Stimulated activated CD4-positive, alpha-beta T cell treated with anti-CD3 and anti-CD28 coated beads, Interleukin-1b, Interleukin-23, amount 100 ng/mL, for 1 hour (primary cell): ENCODE measurements at places on chromosomes 13 and 19.
A peak's percentile ranks its signal among the peaks of the same experiment; 100 is the strongest.

DNA sequence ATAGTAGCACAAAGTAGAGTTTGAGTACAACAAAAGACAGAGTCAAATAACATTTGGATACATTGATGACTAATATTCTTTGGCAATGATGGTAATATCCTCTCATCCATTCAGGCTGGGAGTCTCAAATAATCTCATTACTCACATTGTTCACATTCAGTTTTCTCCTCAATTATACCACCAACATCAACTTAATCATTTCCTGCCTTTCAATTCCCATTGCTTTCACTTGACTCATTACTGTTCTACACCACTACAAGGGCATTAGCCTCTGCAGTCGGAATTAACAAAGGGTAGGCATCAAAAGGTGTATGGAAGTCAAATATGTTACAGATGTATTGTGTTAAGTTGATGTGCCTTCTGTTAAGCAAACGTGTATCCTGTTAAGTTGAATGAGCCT, 518.4 kb upstream of the SLITRK1 start:
- DNase-seq = no peak

DNA sequence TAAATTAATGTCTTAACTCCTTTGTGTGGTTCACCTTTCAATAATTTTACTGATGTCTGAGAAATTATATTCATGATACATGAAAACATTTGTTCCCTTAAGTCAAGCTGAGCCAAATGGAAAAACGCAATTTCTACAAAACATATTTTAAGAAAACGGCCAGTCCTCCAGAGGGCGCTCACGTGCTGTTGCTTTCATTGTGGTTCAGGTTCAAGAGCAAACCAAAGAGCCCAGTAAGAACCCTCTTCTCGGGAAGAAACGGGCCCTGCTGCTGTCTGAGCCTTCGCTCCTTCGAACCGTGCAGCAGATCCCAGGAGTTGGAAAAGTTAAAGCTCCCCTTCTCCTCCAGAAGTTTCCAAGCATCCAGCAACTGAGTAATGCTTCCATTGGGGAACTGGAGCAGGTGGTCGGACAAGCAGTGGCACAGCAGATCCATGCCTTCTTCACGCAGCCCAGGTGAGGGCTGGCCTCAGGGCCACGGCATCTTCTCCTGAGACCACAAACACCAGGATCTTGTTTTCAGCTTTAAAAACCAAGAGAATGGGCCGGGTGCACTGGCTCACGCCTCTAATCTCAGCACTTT, 4.3 kb downstream of the FAAP24 start:
- peak; percentile 47 for DNase-seq

GRCh38 chr19:38284422-38284821, 19.6 kb upstream of the C19orf33 start:
- no peak for DNase-seq

- DNase-seq = no peak
These were observed 87.8 kb downstream of the IPO5 start for GRCh38 chr13:98041081-98041820.

DNA sequence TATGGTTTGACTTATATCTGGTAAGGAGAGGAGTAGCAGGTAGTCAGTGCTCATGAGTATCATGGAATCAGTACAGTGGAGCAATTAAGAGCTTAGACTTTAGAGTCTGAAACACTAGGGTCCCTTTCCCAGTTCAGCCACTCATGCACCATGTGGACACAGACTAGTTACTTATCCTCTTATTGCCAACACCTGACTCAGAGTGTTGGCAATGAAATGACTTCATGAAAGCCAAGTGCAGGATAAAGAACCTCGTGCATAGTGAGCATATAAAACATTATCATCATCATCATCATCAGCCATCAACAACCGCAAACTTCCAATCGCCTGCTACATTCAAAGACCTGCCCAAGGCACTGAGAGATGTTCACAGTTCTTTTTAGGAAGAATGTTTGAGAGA, 164.2 kb downstream of the FOXO1 start:
- no peak for DNase-seq

DNA sequence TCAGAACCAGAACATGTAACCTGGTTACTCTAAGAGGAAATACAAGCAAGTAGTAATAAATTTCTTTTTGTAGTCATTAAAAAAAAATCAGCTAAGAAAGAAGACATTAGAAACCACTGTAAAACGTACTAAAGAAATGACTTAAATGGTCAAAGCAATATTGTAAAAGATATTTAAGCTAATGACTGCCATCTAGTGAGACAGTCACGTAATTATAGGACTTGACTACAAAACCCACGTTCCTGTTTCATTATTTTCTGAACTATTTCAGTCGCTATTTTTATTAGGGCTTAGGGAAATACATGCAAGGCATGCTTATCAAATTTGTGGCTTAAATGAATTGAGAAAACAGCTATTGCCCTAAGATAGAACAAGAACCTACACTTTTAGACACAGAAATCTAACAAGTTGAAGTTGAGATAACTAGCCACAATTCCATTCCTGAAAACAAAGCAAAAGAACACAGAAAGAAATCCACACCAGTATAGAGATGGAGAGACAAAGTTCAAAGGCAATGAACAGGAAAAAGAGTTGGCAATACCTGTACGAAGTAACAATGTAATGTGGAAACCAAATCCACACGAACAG, 17.9 kb downstream of the ALG5 start:
- no peak for DNase-seq

GRCh38 chr13:48817166-48817802, 158.4 kb upstream of the FNDC3A start:
- no peak for DNase-seq

DNA sequence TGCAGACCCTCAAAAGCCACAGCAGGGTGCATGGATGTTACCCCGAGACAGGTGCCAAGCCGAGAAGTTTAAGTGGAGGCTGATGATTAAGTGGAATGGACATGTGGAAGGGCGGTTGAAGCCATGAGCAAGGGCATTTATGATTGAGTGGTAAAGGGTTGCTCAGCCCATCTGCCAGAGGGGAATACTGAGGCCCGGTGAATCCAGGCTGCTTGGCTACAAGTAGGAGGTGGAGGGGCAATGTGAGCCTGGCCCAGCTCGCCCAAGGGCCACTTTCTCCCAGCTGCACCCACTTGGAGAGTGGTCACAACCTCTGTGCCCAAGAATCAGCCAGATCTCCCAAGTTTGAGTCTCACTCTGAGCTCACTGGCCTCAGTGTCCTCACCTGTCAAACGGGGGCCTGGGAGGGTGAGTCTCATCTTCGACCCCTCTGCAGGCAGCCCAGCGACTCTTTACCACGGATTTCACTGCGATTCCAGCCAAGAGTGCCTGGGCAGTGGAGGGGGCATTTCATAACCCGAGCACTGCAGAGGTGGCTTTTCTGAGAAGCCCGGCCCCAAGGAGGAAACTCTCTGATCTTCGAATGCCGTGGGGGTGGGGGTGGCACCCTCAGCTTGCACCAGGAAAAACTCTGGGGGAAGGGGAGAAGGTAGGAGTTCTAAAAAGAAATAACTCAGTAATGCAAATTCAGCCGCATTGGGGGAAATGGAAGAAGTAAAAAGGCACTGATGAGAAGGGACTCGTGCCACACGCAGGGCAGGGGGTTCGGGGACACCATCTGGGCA, 62.9 kb upstream of the KLF2 start:
- DNase-seq = no peak

DNA sequence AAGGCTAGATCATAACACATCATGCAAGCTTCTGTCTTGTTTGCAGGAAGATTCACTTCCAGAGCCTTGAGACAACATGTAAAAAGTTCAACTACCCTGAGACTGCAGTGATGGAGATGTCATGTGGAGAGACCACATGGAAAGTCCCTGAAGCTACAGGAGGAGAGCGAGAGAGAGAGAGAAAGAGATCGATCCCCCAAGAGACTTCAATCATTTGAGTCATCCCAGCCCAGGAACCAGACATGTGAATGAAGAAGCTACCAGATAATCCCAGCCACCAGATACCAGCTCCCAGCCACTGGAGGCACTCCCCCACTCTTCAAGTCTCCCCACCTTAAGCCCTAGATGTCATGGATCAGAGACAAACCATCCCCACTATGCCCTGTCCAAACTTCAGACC, 10.7 kb upstream of the EVI5L start:
- DNase-seq = no peak

GRCh38 chr13:76489274-76489673, 396.9 kb downstream of the KCTD12 start:
- DNase-seq = no peak

DNA sequence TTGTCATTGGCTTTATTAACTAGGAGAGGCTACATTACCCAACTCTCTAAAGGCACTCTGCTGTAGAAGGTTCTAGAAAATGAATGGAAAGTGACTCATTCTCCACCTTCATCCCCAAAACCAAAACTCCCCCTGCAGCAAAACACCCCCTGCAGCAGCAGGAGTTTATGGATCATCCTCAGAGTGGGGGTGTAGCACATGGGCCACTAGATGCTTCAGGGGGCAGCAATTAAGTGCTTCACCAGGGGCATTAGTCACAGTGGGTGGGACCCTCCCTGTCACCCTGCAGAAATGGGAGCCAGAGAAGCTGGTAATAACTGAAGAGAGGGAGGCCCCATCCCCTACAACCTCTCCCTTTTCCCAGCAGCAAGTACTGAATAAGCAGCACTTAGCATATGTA, 64.5 kb upstream of the MED4 start:
- no peak for DNase-seq

DNA sequence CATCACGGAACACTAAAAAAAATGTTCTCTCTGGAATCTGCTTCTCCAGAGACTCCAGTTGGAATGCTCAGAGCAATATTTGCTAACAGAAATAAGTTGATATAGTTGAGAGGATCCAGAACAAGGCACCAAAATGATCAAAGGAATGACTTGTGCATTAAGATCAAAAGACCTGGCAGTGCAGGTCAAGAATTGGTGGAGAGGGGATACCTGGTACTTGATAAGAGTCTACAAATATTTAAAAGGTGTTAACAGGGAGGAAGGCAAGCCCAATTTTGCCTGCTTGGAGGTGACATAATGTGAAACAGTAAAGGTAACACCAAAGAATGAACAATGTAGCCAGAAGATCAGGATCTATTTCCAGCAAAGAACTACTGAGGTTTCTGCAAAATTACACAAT, 20.0 kb upstream of the TNFRSF19 start:
- DNase-seq = no peak
